ENCODE measurements at places on chromosomes 1 and 21. TPM values are rescaled to one million over a fixed set of nuclear protein-coding genes. Genes with fewer than 3 reads are reported as not detected.

AMY1C gene
- not detected for total RNA-seq

KRTAP21-2 gene
- not detected for total RNA-seq

TGFBR3 gene
- 7.9 TPM for total RNA-seq

POMGNT1 gene
- total RNA-seq = 67.9 TPM

TRIM17 gene
- total RNA-seq = 0.45 TPM

DRAXIN gene
- total RNA-seq = 0.17 TPM

IQGAP3 gene
- 48.9 TPM for total RNA-seq

HTR1D gene
- total RNA-seq = not detected

OR1C1 gene
- total RNA-seq = not detected

TNNI3K gene
- total RNA-seq = not detected

FNBP1L gene
- 8.0 TPM for total RNA-seq

LRRC53 gene
- not detected for total RNA-seq

MTARC2 gene
- total RNA-seq = 5.0 TPM

ZNF593OS gene
- not detected for total RNA-seq

AUNIP gene
- total RNA-seq = 9.1 TPM

GBP2 gene
- 1.9 TPM for total RNA-seq

DENND2D gene
- 2.1 TPM for total RNA-seq

GNG4 gene
- total RNA-seq = 1.3 TPM

CHD5 gene
- total RNA-seq = 0.50 TPM

NR1I3 gene
- not detected for total RNA-seq

GJA5 gene
- not detected for total RNA-seq

LYPD8 gene
- total RNA-seq = not detected

RPTN gene
- total RNA-seq = not detected

STUM gene
- total RNA-seq = not detected

ACTA1 gene
- total RNA-seq = not detected

AGMAT gene
- 2.1 TPM for total RNA-seq

UBE4B gene
- 26.2 TPM for total RNA-seq

PTCH2 gene
- total RNA-seq = under 0.01 TPM

LCE2B gene
- total RNA-seq = not detected

MYCL gene
- 0.15 TPM for total RNA-seq

SFT2D2 gene
- 14.3 TPM for total RNA-seq

NPPB gene
- total RNA-seq = not detected

PTAFR gene
- 0.34 TPM for total RNA-seq

THEM5 gene
- total RNA-seq = not detected

RAB13 gene
- 44.3 TPM for total RNA-seq

NEK2 gene
- 39.2 TPM for total RNA-seq

RNU1-2 gene
- not detected for total RNA-seq

CFAP141 gene
- total RNA-seq = not detected

HAO2 gene
- not detected for total RNA-seq

LCE1A gene
- total RNA-seq = not detected

AIDA gene
- total RNA-seq = 41.2 TPM

SPRR2B gene
- total RNA-seq = not detected

SAMD11 gene
- total RNA-seq = 2.5 TPM

FAM167B gene
- total RNA-seq = 0.30 TPM

DNAJC28 gene
- 1.5 TPM for total RNA-seq

CHRNB2 gene
- total RNA-seq = under 0.01 TPM

TBX15 gene
- total RNA-seq = under 0.01 TPM

SFN gene
- 1.2 TPM for total RNA-seq

SNX7 gene
- 18.4 TPM for total RNA-seq

DCDC2B gene
- total RNA-seq = not detected

Data from bronchus fibroblast of lung (primary cell).